ENCODE measurements at places on chromosomes 1 and 21.

GRCh38 chr1:228275430-228276173, 67.8 kb downstream of the OBSCN start:
- DNase-seq: peak; percentile 45

DNA sequence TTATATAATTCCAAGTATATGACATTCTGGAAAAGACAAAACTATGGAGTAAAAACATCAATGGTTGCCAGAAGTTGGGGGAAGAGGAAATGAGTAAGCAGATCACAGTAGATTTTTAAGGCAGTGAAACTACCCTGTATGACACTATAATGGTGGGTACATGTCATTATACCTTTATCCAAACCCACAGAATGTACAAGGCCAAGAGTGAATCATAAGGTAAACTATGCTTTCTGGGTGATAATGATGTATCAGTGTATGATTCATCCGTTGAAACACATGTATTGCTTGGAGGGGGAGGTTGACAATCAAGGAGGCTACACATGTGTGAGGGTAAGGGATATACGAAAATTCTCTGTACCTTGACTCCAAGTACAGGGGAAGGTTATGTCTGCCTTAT, 862.7 kb downstream of the PLA2G4A start:
- peak; percentile 65 for DNase-seq

DNA sequence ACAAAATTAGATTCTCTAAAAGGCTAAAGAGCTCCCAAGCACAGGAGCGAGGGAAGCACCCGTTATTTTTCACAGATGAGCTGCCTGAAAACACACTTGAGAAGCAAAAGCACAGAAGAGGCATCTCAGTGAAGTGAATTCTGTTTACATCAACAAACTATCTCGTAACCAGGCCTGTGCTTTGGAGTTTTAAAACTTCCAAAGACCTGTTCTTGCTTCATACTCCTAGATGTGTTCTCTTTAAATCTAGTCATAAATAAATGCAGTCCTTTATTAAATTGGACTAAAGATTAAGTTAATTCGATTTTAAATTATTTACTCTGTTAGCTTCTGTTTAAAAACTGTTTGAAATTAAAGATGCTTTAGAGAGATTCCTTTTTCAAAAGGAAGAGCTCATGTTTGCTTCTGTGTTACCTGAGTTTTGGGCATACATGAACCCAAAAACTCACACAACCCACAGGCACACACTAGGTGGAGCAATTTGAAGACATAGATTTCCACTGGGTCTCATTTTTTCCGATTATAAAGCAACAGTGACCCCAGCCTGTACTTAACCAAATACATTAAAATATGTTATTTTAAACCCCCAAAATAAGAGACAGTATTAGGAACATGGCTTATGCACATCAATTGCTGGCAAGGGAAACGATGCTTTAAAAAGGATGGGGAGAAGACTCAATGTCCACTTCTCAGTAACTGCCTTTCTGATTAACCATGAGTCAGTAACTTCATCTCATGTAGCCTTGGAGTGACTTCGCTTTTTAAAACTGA, 648.2 kb downstream of the SMYD3 start:
- DNase-seq: no peak

GRCh38 chr1:155199792-155200191, 7.9 kb downstream of the THBS3 start:
- DNase-seq: no peak

DNA sequence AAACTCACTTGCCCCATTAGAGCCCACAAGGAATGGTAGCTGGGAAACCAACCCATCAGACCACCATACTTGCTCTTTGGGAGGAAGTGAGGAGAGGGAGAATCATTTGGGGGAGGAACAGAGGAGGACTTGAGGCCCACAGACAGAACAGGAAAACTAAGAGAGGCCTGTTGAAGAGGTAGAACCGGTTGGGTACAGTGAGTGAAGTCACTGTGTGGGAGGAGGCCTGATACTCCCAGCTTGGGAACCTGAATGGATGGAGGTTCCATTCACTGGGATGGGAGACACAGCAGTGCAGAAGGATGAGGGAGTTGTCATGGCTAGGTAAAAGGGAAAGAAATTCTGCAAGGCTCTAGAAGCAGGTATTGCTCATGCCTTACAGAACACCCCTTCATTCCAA, 63.4 kb upstream of the PSEN2 start:
- DNase-seq: no peak

- no peak for DNase-seq
Measured at GRCh38 chr1:197470330-197470729, 202.3 kb downstream of the CRB1 start.

GRCh38 chr1:211133836-211134669, at the start of gene KCNH1:
TSS of gene KCNH1 (minus strand) at chr1:211134148. CDS start at chr1:211133945, 203 bp downstream.
- peak; percentile 26 for DNase-seq

DNA sequence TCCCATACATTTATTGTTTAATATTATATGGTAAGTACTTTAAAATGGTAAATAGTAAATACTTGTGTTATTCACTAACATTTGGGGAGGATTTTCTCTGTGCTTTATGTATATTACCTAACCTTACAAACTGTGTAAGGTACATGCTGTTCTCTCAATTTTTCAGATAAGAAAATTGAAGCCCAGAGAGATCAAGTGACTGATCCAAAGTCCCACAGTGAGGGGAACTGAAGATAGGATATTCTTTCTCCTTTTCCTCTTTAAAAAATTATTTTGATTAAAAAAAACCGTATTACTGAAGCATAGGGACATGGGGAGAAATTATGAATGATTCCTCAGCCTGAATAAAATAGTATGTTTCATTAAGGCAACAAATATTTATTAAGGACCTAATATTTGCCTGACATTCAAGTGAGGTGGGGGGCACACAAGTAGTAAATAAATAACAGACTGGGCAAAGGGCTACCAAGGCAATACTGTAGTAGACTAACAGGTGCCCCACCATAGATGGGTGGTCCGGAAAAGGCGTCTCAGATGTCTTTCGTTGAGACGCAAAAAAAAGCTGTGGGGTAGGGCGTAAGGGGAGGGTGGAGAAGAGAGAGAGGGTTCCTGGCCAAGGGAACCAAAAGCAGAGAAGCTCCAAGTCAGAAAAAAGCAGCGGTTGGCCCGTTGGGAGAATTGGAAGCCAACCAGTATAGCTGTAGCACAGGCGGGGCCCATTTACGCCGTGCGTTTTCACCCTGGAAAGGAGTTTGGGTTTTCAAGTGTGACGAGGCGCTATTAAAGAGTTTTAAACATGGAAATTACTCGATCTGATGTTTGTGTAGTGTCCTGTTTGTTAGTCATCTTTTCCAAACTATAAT, 944 bp upstream of the AGO3 start:
- no peak for DNase-seq

DNA sequence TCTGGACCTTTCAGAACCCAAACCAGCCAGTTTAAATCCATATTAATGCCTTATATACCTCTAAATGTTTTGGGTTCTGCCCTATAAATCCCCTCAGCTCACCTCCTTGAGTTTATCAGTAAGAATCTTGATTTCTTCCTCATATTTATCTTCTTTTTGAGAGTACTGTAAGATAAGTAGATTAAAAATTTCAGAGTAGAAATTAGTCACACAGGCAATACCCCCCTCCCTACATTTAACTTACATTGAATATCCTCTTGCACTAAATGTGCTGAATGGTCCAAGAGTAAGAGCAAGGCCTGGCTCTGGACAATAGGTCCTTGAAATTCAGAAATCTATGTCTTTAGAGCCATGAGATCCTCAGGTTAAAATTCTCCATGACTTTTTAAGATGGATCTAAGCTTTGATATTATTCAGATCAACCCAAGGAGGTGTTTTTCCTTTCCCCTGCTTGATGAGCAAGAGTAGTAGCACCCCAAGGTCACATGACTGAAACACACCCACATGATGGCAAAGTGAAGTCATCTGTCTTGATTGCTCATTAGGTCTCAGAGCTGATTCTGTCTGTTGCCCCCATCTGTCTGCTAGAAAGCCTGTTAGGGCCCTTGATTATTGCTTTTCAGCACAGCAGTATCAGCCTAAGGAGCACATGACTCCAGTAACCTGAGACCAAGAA, 15.8 kb upstream of the NUP210L start:
- no peak for DNase-seq

DNA sequence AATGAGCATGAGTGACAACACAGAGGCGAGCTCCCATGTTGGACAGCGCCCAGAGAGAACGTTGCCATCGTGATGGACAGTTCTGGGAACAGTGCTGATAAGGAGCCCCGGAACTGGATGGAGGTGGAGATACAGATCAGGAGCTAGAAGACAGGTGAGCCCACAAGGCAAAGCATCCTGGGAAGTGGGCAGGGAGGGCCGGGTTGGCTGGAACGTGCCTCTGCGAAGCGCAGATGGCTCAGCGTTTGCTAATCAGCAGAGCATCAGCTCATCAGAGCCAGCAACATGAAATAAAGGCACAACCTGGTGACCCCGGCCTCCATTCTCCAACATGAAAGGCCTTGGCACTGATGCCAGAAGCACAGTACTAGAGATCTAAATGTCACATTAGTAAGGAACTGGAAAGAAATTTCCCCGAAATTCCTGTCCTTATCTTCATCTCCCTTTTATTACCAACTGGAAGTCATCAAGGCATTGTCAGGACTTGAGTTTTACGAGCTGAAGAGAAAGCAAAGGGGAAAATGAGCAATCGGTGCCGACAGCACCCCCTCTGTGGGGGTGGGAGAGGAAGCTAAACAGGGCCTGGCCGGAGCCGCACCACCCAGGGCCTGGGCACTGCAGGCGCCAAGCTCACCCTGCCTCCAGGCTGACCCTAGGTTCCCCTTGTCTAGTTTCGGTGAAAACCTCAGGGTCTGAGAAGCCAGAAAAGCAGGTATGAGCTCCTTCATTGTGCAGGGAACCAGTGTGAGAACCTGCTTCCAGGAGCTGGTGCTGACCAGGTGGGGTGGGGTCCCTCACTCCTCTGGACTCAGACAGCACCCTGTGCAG, 19.9 kb downstream of the ABCA4 start:
- no peak for DNase-seq

GRCh38 chr1:156524481-156524869, 23.9 kb upstream of the MEF2D start:
- DNase-seq: no peak

DNA sequence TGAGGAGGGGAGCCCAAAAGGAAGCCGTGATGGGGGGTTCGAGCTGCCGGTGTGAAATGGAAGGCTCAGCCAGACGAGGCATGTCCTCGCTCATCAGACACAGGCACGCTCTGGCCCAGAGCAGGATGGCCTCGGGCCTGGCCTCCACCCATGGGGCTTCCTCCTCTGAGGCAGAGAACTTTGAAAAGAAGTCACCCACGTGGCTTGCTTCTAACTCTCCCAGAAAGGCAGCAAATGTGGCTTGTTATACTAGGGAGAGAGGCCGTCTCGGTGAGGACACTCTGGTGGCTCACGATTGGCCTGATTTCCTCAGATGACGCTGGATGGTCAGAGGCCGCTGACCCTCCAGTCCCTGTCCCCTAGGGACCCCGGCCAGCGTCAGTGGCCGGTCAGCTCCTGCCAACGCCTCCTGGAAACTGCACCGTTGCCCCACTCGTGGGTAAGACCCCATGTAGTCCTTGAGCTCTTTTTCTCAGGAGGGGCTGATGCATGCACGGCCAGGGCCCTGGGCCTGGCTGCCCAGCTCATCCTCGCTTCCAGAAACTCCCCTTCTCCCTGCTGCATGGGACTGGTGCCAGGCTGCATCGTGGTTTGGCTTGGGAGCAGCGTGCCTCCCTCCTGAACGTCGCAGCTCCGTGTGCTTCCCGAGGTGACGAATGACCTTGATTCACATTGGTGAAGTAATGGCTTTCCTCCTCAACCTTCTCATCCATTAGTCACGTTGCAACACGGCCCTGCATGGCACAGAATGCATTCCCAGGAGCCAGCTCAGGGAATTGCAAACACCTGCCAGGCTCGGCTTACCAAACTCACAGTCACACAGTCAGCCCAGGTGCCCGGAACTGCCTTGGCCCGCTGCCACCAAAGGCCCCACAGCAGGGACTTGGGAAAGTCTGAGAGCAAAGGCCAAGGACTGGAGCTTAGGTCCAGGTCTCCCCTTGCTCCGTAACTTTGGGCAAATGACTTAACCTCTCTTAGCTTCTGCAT, 58.8 kb downstream of the TOMM20 start:
- no peak for DNase-seq

GRCh38 chr1:205191622-205192021, 19.9 kb downstream of the DSTYK start:
- DNase-seq: no peak

DNA sequence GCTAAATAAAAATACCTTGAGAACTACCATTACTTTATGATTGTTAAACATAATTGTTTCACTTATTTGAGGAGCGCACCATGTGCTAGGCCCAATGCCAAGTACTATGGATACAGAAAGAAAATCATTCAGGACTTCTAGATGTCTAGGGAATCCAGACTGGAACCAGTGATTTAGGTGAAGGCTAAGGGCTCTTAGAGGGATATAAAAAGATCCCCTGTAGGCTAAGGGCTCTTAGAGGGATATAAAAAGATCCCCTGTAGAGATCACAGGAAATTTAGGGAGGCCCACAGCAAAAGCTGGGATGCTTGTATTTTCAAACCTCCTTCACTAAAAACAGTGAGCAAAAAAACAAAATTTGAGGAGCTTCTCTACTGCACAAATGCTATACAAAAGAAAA, 6.7 kb downstream of the TOR1AIP2 start:
- DNase-seq: no peak

DNA sequence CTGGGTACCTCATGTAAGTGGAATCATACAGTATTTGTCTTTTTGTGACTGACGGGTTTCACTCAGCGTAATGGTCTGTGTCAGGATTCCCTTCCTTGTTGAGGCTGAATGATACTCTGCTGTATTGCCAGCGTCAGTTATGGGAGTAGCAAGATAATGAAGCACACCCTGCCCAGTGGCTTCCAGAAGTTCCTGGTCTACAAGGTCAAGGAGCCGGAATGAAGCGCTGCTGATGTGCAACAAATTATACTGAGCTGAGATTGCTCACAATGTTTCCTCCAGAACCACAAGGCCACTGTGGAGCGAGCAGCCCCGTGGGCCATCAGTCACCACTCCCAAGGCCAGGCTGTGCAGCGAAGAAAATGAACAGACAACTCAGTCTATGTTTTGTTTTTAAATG, 24.0 kb upstream of the TDRD10 start:
- no peak for DNase-seq

Data from AG04450 (cell line).